ENCODE measurements at places on chromosomes 6 and 20.

DNA sequence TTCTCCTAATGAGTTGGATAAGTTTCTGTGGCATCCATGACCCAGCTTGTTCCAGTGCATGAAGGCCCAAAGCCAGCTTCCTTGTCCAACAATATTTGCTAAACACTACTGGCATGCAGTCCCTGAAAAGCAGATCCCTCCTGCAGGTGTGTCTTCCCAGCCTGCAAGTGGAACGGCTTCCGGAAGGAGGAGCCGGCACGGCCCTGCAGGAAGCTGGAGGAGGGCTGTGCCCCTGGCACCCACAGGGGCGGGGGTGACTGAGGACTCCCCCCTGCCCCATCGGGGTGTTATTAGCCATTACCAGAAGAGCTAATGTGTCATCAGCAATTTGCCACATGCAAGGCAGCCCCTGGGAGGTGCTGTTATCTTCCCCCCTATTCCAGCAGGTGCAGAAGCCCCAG lies 27.4 kb downstream of the NPEPL1 start:
- DNase-seq = no peak

DNA sequence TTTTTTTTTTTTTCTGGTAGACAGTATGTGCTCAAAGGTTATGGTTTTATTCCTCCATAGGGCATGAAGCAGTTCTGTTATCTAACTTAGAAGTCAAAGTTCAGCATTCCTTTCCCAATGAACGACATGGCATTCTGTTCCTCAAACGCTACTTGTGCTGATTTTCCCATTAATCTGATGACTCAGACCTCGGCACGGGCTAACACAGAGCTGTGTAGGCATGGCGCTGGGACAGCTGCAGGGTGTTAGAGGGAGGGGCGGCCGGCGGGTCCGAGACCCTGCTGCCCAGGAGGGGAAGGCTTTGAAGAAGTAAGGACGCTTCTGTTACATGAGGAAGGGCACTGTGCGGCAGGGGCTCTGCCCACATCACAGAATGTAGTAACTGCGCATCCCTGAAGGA lies 93.6 kb upstream of the AGPAT4 start:
- no peak for DNase-seq

DNA sequence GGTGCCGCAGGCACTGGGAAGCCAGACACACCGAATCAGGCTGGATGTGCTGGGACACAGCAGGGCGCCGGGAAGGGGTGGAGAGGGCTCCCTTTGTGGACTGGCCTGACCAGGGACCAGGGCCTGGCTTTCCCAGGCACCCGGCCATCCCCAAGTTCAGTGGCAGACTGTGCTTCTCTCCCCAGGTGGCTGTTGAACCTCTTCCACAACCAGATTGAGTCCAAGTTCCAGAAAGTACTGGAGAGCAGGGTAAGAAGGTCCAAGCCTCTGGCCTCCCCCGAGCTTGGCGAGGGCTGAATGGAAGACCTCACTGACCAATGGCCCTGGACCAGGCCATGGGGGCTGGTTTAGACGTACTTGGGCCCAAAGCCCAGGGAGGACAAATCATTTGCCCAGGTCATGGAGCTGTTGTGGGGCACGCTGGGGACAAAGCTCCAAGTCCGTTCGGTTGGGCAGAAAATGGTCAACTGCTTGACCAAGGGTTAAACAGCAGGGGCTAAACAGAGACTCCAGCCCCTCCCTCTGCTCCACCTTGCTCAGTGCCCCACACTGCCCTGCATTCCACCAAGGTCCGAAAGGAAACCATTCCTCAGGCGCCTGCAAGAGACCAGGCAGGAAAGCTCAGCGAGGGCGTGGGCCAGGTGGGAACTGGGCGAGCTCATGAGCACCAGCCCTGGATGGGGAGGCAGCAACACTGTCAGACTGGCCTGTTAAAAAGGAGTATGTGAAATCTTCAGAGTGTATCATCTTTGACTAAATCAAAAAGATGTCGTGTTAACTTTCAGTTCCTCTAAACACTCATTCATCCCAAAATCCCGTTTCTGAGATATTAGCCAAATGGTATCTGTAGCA lies 9.1 kb downstream of the LBP start:
- DNase-seq = no peak

DNA sequence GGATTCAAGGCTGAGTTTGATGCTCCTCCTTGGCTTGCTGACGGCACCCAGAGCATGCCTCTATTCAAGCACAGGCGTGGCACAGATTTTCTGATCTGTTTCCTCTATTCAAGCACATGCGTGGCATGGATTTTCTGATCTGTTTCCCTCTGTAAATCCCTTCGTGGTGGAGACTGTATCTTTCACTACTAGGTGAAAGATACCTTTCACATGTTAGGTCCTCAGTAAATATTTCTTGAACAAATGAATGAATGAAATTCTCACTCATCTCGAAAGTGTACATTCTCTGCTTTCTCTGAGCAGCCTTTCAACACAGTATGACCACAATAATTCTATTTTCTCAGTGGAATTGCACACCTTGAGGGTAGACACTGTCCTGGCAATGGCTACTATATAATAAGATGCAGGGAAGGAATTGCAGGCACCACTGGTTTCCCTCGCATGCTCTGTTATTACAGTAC lies 72.6 kb upstream of the F13A1 start:
- no peak for DNase-seq

DNA sequence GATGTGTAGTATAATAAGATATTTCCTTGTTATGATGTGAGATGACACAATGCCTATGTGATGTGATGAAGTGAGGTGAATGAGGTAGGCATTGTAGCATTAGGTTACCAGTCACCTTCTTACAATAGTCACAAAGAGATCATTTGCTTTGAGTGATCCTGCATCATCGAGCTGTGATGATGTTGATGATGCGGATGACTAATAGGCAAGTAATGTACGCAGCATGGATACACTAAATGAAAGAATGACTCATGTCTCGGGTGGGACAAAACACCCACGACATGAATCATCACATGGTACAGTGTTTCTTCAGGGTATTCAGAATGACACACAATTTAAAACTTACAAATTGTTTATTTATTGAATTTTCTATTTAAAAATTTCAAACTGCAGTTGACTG lies 806.3 kb upstream of the GJE1 start:
- DNase-seq = no peak

DNA sequence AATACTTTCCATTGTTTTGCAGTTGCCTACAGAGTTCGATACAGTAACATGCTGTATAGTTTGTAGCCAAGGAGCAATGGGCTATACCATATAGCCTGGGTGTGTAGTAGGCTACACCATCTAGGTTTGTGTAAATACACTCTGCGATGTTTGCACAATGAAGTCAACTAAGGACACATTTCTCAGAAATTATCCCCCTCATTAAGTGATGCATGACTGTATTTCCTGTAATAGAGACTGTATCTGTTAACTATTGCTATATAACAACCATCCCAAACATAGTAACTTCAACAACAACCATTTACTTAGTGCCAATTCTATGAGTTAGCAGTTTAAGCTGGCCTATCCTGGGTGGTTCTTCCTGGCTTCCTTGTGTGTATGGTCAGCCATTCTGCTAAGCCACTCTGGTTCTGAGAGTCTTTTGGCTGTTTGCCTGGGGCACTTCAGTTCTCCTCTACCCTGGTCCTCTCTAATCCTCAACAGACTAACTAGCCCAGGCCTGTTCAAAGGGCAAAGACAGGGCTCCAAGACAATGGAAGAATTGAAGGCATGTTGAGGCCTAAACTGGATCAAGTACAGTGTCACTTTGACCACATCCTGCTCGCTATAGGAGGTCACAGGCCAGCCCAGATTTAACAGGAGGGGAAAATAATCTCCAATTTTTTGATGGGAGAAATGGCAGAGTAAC lies 124.0 kb downstream of the PLCB1 start:
- DNase-seq = no peak

DNA sequence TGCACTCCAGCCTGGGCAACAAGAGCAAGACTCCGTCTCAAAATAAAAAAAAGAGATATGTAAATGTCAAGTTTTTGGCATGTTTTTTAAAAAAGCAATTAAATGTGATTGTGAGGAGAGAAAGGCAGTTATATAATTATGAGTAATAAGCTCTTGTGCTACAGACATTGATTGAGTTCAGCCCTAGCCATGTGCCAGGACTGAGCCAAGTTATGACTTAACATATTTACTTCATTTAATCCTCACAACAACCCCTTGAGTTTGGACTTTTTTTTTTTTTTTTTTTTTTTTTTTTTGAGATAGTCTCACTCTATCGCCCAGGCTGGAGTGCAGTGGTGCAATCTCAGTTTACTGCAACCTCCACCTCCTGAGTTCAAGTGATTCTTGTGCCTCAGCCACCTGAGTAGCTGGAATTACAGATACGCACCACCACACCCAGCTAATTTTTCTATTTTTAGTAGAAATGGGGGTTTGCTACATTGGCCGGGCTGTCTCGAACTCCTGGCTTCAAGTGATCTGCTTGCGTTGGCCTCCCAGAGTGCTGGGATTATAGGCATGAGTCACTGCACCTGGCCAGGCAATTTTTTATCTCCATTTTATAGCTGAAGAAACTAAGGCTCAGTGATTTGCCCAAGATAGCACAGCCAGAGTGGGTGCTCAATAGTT lies 15.0 kb upstream of the CSE1L start:
- no peak for DNase-seq

DNA sequence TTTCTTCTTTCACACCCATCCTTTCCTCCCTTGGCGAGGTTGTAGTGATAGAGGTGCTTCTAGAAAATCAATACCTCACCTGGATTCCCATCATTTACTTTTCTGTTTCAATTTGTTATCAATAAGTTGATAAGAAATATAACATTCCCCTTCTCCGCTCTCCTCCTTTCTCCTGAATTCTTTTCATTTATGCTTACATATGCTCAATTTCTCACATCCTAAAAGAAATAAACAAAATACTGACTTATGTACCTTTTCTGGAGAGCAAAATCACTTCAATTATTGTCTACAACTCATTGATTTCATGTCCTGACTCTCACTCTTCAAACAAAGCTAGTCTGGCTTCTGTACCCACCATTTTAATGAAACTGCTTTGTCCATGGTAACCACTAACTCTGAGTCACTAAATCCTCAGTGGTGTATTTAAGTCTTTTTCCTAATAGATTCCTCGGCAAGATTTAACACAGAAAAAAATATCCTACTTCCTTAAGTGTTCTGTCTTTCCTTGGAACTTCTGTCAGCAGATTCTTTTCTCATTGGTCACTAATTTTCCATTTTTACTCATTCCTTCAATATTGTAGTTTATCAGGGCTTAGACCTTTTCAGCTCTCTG lies 289.6 kb downstream of the RFPL4B start:
- DNase-seq = no peak

GRCh38 chr20:62535964-62536363 lies 60.2 kb upstream of the GATA5 start:
- DNase-seq = no peak

GRCh38 chr20:38228436-38228835 lies 32.1 kb downstream of the KIAA1755 start:
- no peak for DNase-seq

DNA sequence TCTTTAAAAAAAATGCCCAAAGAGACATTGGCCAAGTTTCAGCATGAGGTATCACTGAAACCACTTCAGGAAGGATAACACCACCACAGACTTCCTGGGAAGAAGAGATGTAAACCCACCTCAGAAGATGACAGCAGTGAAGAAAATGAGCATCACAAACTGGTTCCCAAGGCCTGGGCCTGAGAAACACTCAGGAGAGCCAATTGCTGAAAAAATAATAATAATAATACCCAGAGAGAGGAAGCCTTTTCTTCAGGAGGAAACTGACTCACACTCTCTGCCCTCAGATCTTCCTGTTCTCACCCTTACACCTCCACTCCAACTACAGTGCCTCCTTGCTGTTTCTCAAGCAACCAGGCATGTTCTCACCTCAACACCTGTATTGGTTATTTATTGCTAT lies 68.1 kb upstream of the MAFB start:
- no peak for DNase-seq

- no peak for DNase-seq
Observed at GRCh38 chr20:10014431-10014830, 20.4 kb upstream of the ANKEF1 start.

GRCh38 chr6:107442938-107443607 lies 16.3 kb downstream of the PDSS2 start:
- no peak for DNase-seq

DNA sequence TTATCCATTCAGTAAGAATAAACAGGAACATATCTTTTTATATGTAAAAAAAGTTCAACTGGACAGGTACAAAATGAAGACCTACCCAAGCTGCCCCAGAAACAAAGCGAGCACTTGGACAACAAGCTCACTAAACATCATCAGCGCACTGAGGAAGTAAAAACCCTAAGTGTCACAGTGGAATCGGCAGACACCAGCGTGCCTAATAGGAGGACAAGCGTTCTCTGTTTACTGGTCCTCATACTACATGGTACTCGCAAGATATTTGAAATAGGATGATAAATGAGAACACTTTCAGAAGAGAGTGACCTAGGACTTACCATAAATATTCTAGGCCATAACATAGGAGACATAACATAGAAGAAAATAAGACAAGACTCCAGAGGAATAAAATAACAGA lies 18.2 kb downstream of the MAP7 start:
- DNase-seq = no peak

DNA sequence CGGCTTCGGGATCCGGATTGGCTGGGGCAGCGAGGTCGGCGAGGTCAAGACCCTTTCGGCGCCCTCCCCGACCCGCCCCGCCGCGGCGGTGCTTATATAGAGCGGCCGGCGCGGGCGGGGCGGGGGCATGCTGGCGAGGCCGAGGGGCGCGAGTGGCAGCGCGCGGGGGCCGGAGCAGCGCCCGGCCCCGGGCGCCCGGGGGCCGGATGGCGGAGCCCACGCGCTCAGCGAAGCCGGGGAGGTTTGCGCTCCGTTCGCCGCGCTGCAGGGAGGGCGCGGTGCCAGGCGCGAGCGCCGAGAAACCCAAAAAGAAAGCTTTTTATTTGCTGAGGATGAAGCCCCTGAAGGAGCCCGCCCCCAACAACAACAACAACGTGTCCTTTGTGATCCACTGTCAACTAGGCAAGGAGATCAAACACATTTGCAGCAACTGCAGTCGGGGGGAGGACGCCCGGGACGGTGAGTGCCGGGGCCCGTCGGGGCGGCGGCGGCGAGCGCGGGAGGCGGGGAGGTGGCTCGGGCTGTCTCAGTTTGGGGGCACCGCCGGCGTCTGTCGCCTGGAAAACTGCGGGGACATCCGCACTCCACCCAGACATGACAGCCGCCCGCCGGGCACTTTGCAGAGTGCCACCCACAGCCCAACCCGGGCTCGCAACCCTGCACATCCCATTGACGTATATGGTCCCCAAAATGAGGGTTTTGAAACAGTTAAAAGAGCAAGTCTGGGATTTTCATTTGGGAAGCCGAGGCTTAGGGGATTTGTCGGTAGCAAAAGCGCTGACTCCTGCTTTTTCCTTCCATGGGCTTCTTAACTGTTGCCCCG lies 297.3 kb downstream of the PHACTR1 start:
- DNase-seq = no peak

GRCh38 chr20:44393608-44394451 lies 38.3 kb downstream of the HNF4A start:
- no peak for DNase-seq

DNA sequence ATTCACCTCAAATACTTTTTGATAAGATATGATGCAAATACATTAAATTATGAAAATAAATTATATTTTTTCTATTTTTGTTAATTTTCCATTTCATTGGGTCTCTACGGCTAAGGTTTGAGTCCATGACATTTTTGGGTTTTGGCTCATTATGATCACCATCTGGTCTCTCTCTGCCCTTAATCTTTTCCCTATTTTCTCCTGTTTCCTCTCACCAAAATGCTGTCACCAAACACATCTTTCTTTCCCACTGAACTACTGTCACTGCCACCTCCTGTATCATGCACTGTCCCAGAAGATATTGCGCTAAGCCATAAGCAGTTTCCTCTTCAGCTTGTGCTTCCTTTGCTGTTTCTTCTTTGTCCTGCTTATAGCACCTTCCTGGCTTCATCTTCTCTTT lies 42.0 kb upstream of the OGFRL1 start:
- no peak for DNase-seq

- DNase-seq = no peak
Observed at GRCh38 chr6:155882527-155883333, 427.1 kb upstream of the NOX3 start.

Measured in activated naive CD8-positive, alpha-beta T cell treated with anti-CD3 and anti-CD28 coated beads, Interleukin-2, amount 50 U/mL, for 16 hours (primary cell).